ENCODE measurements at places on chromosomes 3 and 15.

- DNase-seq, result no peak
Measured at GRCh38 chr3:185959609-185960521, 22.1 kb upstream of the TRA2B start.

- DNase-seq, result peak; percentile 44
Measured at GRCh38 chr3:94071713-94072284, 8.9 kb downstream of the NSUN3 start.

DNA sequence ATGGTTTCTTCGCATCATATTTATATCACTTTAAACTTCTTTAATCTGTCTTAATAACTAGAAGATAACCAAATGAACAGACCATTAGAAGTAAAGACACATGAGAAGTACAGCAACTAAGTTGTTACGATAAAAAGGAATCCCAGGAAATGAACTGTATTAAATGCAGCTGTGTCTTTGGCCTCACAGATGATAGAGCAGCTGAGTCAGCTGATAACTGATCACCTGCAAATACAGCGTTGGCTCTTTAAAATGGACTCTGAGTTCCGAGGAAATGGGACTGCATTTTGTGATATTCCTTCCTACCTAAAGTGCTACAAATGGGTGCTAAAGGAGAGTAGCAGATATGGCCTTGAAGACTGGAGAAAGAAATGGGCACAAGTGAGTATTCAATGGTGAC, 121.0 kb upstream of the C15orf61 start:
- no peak for DNase-seq

- no peak for DNase-seq
Measured at GRCh38 chr3:151168269-151169094, 34.5 kb downstream of the GPR171 start.

DNA sequence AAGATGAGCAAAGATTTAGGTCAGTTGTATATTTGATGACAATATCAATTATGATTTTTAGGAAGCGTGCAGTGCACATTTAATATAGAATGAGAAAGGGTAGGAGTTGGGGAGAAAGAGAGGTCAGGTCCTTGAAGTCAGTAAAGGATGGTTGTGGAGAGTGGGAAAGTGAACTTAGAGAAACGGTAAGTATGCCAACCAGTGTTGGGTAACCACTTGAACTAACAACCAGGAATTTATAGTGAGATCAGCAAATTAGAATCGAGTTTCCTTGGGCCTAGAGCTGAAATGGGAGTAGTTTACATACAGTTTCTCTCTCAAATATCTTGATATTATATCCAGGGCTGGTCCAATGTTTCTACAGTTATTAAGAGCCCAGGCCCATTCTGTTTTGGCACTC, 188.5 kb upstream of the RBMS3 start:
- DNase-seq, result no peak

GRCh38 chr3:98812851-98813374, 49.8 kb downstream of the ST3GAL6 start:
- DNase-seq, result no peak

DNA sequence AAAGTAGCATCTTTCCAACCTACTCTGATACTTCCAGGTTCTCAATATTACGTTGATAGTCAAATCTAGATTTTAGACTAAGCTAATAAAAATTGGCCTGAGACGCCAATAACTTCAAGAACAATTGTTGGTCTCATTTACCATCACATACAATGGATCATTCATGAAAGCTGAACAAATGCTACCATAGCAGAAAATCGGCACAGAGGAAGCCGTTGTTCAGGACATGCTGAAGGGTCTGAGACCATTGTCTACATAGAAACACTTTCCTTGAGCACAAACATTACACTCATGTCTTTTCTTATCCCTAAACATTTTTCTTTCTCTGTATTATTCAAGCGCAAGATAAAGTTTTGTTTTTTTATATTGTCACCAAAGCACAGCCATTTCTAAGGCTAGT, 37.2 kb upstream of the FHIT start:
- DNase-seq, result no peak

DNA sequence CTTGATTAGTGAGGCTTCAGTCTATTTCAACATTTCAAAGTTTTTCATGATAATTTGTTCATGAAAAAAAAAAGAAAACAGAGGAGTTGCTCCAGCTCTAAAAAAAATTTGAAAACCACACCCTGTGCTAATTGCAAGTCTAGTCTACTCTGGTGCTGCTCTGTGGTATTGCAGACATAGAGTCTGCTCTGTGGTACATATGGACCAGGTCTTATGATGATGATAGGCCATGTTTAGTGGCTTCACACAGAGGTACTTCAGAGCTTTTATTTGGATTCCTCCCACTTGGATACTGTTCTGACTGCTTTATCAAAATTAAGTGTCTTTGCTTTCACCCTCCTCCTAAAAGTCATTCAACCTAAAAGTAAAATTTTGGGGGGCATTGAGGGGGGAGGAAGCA, 160.8 kb downstream of the ALCAM start:
- DNase-seq, result no peak

- DNase-seq, result no peak
Measured at GRCh38 chr3:71450162-71450561, 133.4 kb downstream of the FOXP1 start.

- DNase-seq, result no peak
Measured at GRCh38 chr15:43186003-43186353, 775 bp downstream of the CCNDBP1 start.

DNA sequence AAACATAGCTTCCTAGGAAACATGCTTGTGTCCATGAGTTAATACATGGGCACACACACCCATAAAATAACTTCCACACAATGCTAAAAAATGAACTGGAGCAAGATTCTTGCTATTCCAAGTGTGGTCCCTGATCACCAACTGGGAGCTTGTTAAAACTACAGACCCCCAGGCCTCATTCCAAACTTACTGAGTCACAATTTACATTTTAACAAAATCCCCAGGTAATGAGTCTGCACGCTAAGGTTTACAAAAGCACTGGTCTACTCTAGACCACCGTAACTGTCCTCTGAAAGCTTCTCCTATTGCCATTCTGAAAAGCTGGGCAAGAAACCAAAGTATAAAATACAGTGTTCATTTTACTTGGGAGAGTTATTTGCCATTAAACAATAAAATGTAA, 45.4 kb downstream of the IGF2BP2 start:
- DNase-seq, result no peak

- no peak for DNase-seq
Measured at GRCh38 chr15:85489773-85490493, 109.5 kb downstream of the AKAP13 start.

- DNase-seq, result no peak
Measured at GRCh38 chr3:123804676-123805075, 79.5 kb downstream of the MYLK start.

GRCh38 chr3:72679540-72680198, 168.6 kb downstream of the SHQ1 start:
- DNase-seq, result no peak

GRCh38 chr3:72273615-72274014, 488.7 kb upstream of the PROK2 start:
- DNase-seq, result no peak

- DNase-seq, result no peak
Measured at GRCh38 chr15:25171111-25171811, 216.5 kb downstream of the SNRPN start.

GRCh38 chr3:173933113-173933512, 535.6 kb downstream of the NLGN1 start:
- no peak for DNase-seq

- no peak for DNase-seq
Measured at GRCh38 chr3:138442433-138442832, 8.0 kb downstream of the ESYT3 start.

DNA sequence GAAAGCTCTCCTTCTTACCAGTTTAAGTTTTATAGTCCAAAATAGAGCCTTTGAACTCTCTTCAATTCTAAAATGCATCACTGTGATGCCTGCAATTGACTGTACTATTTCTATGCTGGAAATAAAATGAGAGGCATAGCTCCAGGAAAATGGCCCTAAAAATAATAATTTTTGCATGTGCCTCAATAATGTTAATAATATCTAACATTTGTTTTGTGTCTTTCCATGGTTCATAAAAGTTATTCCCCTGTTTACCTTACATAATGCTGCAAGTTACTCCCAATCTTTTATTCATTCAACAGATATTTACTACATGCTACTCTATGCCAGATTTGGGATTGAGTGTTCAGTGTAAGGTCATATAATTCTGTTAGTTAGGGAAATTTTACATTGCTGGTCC, 574.0 kb downstream of the RBMS3 start:
- no peak for DNase-seq

DNA sequence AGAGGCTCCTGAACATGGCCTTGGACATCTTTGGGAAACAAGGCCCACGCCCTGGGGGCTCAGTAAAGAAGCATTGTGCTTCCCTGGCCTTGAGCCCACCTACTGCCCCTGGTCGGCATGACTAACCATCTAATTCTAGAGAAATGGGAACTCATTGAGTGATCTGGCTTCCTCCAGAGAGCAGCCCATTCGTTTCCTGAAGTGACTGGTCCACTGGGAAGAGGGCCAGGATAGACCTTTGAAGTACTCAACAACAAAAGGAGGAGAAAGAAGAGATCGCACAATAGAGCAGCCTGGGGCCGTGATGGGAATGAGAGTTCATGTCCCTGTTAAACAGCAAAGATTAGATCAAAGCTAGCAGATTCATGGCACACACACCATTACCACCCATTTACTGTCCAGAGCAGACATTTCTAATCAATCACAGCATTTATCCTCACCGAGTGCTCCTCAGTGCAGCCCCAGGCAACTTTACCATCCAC, 514.4 kb upstream of the PROK2 start:
- DNase-seq, result no peak

GRCh38 chr15:90211440-90212143, 10.5 kb downstream of the SEMA4B start:
- no peak for DNase-seq

- no peak for DNase-seq
Measured at GRCh38 chr3:134155446-134155845, 95.2 kb downstream of the RYK start.

DNA sequence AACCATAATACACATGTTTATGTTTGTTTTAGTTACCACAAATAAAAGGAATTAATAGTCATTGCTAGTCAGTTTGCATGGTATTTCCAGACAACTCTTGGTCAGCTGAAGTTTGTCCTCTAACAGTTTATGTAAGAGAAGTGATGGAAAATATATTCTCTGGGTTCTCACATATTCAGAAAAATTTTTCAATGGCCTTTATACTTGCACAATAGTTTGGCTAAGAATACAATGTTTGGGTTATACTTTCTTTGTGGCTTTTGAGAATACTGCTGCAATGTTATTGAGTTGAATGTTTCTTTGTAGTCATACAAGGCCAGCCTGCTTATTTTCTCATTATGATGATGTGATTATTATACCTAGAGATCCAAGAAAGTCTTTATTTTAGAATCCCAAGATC, 133.9 kb downstream of the RAP2B start:
- no peak for DNase-seq

- no peak for DNase-seq
Measured at GRCh38 chr15:49248291-49248690, 78.2 kb downstream of the GALK2 start.

GRCh38 chr15:70539409-70539808, 223.9 kb downstream of the UACA start:
- no peak for DNase-seq

- no peak for DNase-seq
Measured at GRCh38 chr15:48536681-48537091, 108.8 kb downstream of the FBN1 start.

DNA sequence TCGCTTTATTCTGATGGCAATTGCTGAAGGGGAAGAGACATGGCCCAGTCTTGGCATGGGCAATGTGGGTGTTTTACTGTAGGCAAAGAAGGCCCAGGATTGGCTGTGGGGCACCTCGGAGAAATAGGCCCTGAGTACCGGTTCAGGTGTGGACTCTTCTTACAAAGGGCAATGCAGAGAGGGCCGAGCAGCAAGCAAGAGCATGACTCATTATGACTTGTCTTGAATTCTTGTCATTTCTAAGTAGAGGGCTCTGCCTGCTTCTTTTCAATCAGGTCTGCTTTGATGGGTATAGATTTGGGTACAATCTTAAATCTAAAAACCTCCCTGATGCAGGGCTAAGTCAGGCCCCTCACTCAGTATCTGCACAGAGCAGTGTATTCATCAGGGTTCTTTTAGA, 14.8 kb upstream of the BUB1B start:
- no peak for DNase-seq

GRCh38 chr3:186467969-186468368, 76.2 kb downstream of the CRYGS start:
- no peak for DNase-seq

GRCh38 chr15:83380682-83381081, 66.5 kb upstream of the SH3GL3 start:
- DNase-seq, result peak; percentile 13

DNA sequence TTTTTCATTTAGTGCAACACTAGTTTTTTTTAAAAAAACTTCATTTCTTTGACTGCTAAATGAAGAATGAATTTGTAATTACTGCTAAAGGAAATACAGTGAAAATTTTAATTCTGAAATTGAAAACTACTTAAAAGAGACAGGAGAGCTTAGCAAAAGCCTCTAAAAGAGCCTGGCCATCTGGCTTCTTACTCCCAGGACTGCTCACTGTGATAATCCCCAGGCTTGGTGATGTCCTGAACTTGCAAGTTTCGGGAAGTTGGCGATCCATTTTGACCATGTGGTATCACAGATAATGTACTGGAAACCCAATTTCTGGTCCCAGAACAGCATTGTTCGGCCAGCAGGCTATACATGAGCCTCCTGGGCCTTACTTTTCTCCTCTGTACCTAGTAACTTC, 292.1 kb downstream of the FGF12 start:
- no peak for DNase-seq

DNA sequence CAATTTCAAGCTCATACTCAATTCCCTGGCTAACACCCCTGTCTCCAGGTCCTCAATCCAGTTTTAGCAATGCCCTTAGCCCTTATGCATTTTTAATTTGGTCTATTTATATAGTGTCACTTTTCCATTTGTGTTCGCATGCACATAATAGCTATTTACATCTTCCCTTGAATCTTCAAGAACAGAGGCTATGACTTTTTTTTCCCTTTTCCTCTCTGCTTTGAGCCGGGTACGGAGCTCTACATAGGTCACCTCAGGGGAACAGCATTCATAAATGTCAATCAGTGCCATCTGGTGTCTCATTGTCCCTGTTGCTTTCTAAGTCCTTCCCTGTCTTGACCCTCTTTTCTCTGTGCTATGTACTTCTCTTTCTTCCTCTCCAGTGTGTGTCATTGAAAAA, 26.5 kb upstream of the ACTC1 start:
- DNase-seq, result no peak

GRCh38 chr15:68420186-68420684, 11.7 kb downstream of the ITGA11 start:
- DNase-seq, result no peak

- peak; percentile 59 for DNase-seq
Measured at GRCh38 chr3:81823882-81824395, 62.5 kb upstream of the GBE1 start.

DNA sequence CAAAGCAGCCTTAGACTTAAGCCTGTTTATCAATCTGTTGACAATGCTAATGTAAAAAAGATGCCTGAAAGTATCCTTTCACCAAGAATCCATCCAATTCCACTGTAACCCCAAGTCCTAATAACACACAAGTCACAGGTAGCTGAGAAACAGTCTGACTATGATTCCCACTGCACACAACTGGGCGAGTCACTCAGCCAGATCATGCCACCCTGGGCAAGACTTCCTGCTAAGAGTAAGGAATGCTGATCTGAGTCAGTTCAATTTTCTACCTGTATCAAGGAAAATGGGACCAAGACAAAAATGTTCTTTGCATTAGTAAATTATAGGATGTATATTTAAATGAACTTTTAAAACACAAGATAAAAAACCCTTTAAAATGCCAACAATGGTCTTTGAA, 33.3 kb downstream of the NPTN start:
- no peak for DNase-seq
